ENCODE measurements at places on chromosomes 16 and 17. TPM values are rescaled to one million over a fixed set of nuclear protein-coding genes. Genes with fewer than 3 reads are reported as not detected.

GRCh38 chr17:54860617-54861470 lies 39.8 kb upstream of the TOM1L1 start:
- no peak overlapping the region for H3K4me3 ChIP-seq
- H3K36me3 ChIP-seq: no peaks in the 10 kb centered on the region

GRCh38 chr16:31532896-31533295 lies 5.2 kb downstream of the AHSP start:
- H3K27ac ChIP-seq: no peak overlapping the region
- no peak overlapping the region for H3K4me3 ChIP-seq
- peaks cover 83% of the 10 kb centered on the region for H3K27me3 ChIP-seq
- H3K36me3 ChIP-seq: no peaks in the 10 kb centered on the region
- DNase-seq: no peak

DNA sequence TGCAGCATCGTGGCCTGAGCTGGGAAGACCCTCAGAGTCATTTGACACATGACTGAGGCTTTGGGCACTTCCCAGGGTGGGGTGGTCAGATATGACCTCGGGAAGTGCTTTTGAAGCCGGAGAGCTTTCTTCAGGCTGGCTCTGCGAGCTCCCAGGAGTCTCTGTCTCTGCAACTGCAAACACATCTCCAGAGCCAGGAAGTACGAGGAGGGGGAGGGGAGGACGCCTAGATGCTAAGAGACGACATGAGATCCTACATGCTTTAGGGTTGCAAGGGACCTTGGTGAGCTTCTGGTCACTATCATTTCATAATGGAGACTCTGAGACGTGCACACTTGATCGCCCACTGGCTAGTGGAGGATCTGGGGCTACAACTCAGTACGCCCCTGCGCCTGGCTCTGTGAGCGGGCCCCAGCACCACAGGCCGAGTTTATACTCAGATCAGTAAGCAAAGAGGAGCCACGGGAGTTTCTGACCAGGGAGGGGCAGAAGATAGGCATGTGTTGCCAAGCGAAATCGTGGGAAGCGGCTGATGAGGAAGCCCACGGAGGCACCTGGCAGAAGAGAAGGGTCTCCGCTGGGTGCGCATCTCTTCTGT lies 527 bp upstream of the MGAT5B start:
- H3K4me1 ChIP-seq: no peaks in the 10 kb centered on the region
- DNase-seq: no peak
- no peak overlapping the region for H3K4me3 ChIP-seq
- H3K27ac ChIP-seq: no peak overlapping the region
- peaks cover 27% of the 10 kb centered on the region for H3K27me3 ChIP-seq

DNA sequence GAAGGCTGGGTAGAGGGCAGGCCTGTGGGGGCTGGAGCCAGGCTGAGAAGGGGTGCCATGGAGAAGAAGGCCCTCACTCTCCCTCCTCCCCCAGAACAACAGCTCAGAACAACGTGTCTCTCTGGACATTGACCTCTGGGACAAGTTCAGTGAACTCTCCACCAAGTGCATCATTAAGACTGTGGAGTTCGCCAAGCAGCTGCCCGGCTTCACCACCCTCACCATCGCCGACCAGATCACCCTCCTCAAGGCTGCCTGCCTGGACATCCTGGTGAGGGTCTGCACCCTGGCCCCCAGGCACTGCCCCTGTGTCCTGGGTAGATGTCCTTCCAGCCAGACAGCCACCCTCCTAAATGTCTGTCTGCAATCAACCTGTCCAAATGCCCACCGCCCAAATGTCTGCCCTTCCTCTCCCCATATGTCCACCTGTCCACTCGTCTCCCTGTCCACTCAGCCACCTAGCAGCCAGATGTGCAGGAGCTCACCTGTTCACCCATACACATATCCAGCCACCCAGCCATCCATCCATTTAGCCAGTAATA lies 12.2 kb downstream of the GJD3 start:
- H3K27ac ChIP-seq: peak overlapping the region; percentile 49
- peaks cover 31% of the 10 kb centered on the region for H3K4me1 ChIP-seq
- DNase-seq: no peak
- H3K4me3 ChIP-seq: no peak overlapping the region
- no peaks in the 10 kb centered on the region for H3K27me3 ChIP-seq
- no peaks in the 10 kb centered on the region for H3K36me3 ChIP-seq

DNA sequence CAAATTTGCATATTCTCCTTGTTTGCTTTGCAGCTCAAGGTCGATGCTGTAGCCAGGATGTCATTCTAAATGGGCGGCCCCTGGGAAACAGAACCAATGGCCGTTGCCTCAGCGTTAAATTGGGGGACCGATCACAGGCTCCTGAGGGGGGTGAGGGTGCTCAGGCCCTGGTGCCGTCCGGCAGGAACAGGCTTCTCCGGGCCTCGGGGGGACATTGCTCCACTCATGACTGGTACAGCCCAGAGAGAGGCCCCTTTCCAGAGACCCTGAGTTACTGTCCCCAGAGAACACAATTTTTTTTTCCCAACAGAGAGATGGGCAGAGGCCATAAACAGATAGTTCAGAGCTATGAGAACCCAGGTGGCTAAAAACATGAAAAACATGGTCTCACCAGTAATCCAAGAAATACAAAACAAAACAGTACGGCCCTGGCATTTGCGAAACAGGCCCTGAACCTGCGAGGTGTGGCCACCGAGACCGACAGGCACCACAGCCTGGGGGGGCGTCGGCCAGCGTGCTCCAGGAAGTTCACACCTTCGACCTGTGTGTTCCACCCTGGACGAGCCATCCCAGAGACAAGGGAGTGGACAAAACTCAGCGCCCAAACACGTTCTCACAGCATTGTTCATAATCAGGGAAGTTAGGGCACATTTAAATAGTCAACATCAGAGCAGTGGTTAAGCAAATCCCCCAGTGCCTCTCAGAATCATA lies 82.8 kb downstream of the METRNL start:
- no peak overlapping the region for H3K27ac ChIP-seq
- DNase-seq: no peak
- H3K4me1 ChIP-seq: no peaks in the 10 kb centered on the region
- no peak overlapping the region for H3K4me3 ChIP-seq
- no peaks in the 10 kb centered on the region for H3K36me3 ChIP-seq
- H3K27me3 ChIP-seq: peaks cover 9% of the 10 kb centered on the region

- DNase-seq: peak; percentile 88
- H3K27ac ChIP-seq: peak overlapping the region; percentile 98
- peak overlapping the region; percentile 97 for H3K4me3 ChIP-seq
- no peaks in the 10 kb centered on the region for H3K27me3 ChIP-seq
- peaks cover 4% of the 10 kb centered on the region for H3K36me3 ChIP-seq
- peaks cover 66% of the 10 kb centered on the region for H3K4me1 ChIP-seq
These were observed 781 bp downstream of the ARHGDIA start for GRCh38 chr17:81870131-81870980.

DNA sequence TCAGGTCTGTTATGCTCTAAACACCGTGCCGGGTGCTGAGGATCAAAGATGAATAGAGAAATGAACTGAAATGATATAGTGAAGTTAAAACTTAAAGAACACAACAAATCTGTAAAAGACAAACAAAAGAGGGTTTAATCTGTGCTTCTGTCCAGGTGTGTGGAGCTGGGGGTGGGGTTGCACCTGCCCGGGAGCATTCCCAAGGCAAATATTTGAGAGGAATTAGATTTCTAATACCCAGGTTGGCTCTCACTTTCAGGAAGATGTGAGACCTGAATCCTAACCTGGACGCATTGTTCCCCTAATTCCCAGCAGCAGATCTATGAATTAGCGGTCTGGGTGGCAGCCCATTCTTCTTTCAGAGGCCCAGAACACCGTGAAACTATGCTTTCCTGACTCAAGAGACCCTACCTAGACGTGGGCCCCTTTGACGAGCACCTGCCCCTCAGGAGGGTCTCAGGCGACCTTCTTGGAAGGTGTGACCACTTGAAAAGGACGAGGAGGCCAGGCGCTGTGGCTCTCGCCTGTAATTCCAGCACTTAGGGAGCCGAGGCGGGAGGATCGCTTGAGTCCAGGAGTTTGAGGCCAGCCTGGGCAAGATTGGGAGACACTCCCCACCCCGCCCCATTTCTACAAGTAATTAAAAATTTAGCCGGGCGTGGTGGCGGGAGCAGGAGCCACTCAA lies 677 bp upstream of the RANGRF start:
- H3K4me3 ChIP-seq: peak overlapping the region; percentile 81
- no peak for DNase-seq
- H3K27ac ChIP-seq: peak overlapping the region; percentile 94
- peaks cover 5% of the 10 kb centered on the region for H3K4me1 ChIP-seq

DNA sequence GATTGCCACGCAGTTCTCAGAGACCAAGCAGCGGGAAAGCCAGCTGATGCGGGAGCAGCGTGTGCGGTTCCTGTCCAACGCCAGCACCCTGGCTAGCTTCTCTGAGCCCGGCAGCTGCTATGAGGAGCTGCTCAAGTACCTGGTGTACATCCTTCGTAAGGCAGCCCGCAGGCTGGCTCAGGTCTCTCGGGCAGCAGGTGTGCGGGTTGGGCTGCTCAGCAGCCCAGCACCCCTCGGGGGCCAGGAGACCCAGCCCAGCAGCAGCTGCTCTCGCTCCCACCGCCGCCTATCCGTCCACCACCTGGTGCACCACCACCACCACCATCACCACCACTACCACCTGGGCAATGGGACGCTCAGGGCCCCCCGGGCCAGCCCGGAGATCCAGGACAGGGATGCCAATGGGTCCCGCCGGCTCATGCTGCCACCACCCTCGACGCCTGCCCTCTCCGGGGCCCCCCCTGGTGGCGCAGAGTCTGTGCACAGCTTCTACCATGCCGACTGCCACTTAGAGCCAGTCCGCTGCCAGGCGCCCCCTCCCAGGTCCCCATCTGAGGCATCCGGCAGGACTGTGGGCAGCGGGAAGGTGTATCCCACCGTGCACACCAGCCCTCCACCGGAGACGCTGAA lies 15.2 kb downstream of the CACNA1G start:
- H3K27ac ChIP-seq: no peak overlapping the region
- H3K27me3 ChIP-seq: peaks cover 39% of the 10 kb centered on the region
- H3K4me3 ChIP-seq: no peak overlapping the region
- no peaks in the 10 kb centered on the region for H3K4me1 ChIP-seq
- DNase-seq: no peak

DNA sequence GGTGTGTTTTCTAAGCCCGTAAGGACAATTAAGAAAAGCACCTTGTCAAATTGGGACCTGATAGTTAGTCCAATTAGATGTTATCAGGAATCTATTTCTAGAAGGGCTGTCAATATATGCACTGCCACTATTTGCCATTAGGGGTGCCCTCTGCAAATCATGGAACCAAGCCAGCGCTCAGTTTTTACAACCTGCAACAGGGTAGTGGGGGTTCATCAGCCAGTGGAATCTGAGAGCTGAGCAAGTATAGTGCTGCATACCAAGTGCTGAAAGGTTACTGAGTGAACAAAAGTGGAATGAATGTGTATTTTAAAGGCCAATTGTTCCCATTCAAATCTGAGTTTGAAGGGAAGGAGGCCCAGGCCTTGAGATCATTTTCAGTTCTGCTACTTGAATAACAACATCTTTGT lies 10.4 kb downstream of the PRR11 start:
- no peaks in the 10 kb centered on the region for H3K27me3 ChIP-seq
- peak; percentile 37 for DNase-seq
- no peak overlapping the region for H3K4me3 ChIP-seq
- H3K36me3 ChIP-seq: peaks cover 4% of the 10 kb centered on the region
- H3K4me1 ChIP-seq: peaks cover 6% of the 10 kb centered on the region

GRCh38 chr16:17360693-17361122 lies 110.1 kb downstream of the XYLT1 start:
- DNase-seq: no peak
- peaks cover 69% of the 10 kb centered on the region for H3K4me1 ChIP-seq
- no peak overlapping the region for H3K27ac ChIP-seq
- no peaks in the 10 kb centered on the region for H3K36me3 ChIP-seq
- H3K4me3 ChIP-seq: no peak overlapping the region

DNA sequence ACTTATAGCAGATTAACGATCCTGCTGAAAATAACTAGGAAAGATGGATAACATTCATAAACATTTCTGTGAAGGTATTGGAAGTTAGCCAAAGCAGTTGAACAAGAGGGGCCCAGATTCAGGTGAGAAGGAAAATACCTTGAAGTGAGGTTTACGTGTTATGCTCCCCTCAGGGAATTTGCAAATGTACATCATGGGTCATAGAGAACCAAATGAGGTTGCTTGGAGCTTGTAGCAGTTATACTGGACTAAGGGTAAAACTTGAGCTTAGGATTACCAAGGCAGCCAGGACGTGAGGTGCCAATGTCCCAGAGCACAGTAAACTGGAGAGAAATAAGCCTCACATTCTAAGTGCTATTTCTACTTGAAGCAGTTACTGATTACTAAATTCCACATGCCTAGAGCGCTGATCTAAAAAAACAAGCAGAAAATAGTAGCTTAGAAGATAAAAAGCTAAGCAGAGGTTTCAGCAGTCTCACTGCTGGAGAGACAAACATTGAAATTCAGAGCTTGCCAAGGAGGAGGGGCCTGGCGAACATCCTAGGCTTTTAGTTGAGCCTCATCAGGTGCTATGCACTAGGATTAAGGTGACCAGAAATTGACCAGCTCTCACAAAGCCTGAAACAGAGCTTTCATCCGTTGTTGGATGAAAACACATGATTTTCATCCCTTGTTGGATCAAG lies 136.7 kb upstream of the FAM20A start:
- no peak overlapping the region for H3K27ac ChIP-seq
- no peak overlapping the region for H3K4me3 ChIP-seq
- H3K27me3 ChIP-seq: no peaks in the 10 kb centered on the region
- no peaks in the 10 kb centered on the region for H3K36me3 ChIP-seq

DNA sequence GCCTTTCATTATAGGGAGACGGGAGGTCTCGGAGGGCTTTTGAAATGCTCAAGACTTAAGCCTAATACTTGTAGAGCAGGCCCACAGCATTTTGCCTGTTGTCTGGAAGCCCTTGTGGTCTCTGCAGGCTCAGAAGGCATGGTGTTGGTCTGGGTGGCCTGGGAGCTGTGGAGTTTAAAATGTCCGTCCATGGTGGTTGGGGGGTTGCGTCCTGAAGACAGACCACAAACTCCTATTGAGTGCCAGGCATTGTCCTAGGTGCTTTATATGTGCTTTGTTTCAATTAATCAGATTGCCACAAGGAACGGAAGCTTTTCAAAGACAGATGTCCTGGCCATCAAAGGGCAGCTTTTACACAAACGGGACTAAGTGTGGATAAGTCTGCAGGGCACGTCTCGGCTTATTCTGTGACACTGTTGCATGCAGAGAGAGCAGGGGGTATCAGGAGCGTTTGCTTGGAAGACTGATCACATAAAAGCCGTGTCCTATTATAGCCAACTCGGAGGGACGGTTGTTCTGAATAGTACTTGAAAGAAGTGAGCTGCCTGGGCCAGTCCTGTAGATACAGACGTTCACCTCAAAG lies 7.8 kb downstream of the NTN1 start:
- H3K4me3 ChIP-seq: no peak overlapping the region
- DNase-seq: no peak
- no peak overlapping the region for H3K27ac ChIP-seq

ADAT1 gene
- 53.1 TPM for polyA plus RNA-seq

NFE2L1 gene
- polyA plus RNA-seq: 118 TPM

ABCC12 gene
- 0.26 TPM for polyA plus RNA-seq

DPEP2 gene
- polyA plus RNA-seq: 3.1 TPM

ANKS3 gene
- polyA plus RNA-seq: 32.8 TPM

KSR1 gene
- polyA plus RNA-seq: 60.6 TPM

PRAC2 gene
- polyA plus RNA-seq: not detected

CCL18 gene
- polyA plus RNA-seq: not detected
